ENCODE measurements at places on chromosomes 5 and 9.
A peak's percentile ranks its signal among the peaks of the same experiment; 100 is the strongest.

- no peak for DNase-seq
Observed at GRCh38 chr9:29697011-29697410, 2123.7 kb upstream of the C9orf72 start.

- DNase-seq, result no peak
Observed at GRCh38 chr5:93022796-93023447, 558.1 kb downstream of the NR2F1-AS1 start.

GRCh38 chr5:33701251-33701650, 190.5 kb downstream of the ADAMTS12 start:
- DNase-seq, result no peak

- DNase-seq, result peak; percentile 64
Observed at GRCh38 chr5:33736510-33736909, 155.3 kb downstream of the ADAMTS12 start.

DNA sequence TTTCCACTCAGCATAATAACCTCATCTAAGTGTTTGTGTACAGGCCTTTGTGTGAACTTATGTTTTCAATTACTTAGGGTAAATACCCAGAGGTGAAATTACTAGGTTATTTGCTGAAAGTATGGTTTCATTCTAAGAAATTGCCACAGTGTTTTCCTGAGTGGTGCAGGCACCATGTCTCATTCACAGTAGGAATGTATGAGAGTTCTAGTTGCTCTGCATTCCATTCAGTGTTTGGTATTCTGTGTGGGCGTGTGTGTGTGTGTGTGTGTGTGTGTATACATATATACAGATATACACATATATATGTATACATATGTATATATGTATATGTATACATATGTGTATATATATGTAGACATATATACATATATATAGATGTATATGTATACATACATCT, 8.8 kb upstream of the SVEP1 start:
- DNase-seq, result no peak

GRCh38 chr9:87713278-87713987, 12.5 kb upstream of the CTSL start:
- peak; percentile 62 for DNase-seq

GRCh38 chr5:163498886-163499285, 6.5 kb upstream of the MAT2B start:
- DNase-seq, result no peak

DNA sequence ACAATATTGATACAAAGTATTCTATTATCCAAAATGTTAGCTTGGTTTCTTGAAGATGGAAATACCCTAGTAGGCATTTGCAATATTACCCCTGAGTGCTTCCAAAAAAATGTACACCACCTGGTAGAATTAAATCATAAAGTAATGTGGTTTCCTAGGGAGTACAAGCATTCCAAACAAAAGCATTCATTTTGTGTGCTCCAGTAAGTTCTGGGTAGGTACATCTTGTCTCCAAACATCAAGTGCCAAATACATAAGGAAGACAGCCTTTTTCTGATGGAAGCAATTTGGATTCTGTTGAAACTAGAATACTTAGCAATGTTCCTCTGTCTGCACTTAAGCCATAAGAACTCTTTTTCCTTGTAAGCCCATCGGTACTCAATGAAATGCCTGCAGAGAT, 73.1 kb upstream of the IL7R start:
- no peak for DNase-seq

GRCh38 chr5:15598294-15598902, 98.4 kb downstream of the FBXL7 start:
- no peak for DNase-seq

- DNase-seq, result no peak
Observed at GRCh38 chr9:109297899-109298298, 23.0 kb downstream of the EPB41L4B start.

- no peak for DNase-seq
Observed at GRCh38 chr5:82549263-82549662, 271.1 kb upstream of the RPS23 start.

GRCh38 chr9:127076860-127077643, 45.4 kb downstream of the ANGPTL2 start:
- DNase-seq, result no peak
